Posterior cingulate gyrus (tissue), 11 donors: ENCODE measurements at places on chromosomes 13 and 19.

DNA sequence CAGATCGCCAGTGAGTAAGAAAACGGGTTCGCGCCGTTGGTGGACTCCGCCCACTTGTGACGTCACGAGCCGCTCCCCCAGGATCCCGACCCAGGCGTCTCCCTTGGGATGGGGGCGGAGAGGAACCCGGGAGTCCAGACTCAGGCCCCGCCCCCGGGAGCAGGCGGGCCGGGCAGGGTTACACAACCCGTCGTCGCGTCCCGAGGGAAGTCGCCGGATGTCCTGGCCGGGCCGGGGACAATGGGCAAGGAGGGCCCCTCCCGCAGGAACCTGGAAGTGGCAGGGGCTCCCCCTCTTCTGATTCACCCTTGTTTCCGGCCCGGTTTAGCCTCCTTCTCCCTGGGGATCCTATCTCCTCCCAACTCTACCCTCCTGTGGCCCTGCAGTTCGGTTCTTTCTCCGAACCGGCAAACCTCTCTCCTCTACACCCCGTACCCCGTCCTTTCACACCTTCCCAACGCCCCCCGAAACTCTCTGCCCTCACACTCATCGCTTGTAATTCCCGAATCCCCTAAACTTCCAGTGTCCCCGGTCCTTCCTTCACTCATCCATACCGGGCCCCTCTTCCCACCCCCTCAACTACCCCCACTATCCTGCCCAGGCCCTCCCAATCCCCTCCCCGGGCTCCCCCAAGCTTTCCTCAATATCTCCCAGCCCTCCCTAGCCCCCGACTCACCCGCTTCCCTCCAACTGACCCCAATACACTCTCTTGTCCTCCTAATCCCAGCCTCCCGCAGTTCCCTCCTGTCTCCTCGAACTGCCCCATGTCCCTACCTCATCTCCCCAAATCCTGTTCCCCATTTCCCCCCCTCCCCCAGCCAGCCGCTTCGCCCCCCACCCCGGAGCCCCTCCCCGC is 20.0 kb upstream of the ERCC1 start:
- peak; percentile 69 for DNase-seq

- no peak for DNase-seq
Measured at GRCh38 chr13:112445411-112446271, 69.5 kb downstream of the SPACA7 start.

DNA sequence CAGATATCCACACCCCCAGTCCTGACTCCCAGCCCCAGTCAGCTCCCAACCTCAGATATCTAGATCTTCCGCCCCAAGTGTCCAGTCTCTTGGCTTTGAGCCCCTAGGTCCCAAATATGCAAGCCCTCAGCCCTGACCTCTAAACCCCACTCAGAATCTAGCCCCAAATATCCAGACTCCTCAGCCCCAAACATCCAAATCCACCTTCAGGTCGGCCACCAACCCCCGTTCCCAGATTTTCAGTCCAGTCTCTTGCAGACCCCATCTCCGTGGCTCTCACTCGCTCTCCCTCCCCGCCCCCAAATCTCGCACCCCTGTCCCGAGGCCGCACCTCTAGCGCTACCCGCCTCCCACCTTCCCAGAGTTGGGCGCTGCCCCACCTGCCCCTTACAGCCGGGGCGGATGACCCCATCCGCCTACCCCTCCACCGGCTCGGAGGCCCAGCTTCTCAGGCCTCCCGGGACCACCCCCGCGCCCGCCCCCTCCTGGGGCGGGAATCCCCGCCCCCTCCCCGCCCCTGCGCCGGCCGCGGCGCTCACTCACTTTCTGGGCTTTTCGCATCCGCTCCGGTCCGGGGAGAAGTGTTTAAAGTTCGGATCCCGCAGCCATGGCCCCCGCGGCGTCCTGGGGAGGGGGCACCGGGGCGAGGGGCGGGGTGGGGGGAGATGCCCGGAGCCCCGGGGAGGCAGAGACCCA is 604 bp downstream of the ERFL start:
- no peak for DNase-seq

DNA sequence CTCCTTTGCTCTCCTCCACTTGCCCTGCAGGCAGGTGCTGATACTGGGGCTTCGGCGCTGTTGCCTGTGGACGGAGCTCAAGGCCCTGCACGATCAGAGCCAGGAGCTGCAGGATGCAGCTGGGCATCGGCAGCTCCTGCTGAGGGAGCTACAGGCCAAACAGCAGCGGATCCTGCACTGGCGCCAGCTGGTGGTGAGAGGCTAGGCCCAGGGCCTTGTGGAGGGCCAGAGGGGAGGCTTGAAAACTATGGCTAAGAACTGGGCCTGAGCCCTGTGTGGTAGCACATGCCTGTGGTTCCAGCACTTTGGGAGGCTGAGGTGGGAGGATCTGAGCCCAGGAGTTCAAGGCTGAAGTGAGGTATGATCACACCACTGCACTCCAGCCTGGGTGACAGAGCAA is 6.3 kb downstream of the HAUS5 start:
- no peak for DNase-seq

- no peak for DNase-seq
Measured at GRCh38 chr13:78636495-78636894, 22.5 kb downstream of the OBI1 start.

DNA sequence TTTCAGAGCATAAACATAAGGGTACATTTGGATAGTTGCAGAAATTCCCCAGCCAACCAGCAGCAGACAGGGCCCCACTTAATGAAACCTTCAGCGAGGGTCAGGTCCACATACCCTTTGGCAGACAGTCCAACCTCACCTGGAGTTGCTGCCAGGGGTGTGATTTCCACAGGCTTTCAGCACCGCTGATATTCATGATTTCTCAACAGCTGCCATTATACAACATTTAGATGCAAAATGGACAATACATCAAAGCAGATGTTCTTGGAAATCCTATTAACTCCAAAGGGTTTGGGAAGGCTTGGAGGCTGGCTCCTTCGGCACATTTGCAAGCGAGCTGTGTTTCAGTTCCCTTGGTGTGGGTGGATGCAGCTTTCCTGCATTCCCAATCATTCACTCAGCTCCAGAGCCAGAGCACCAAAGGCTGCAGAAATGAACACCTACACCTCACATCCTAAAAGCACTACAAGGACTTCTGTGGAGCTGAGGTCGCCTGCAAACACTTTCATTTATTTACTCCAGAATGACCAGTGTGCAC is 147.2 kb upstream of the VSTM2B start:
- DNase-seq: peak; percentile 83

- no peak for DNase-seq
Measured at GRCh38 chr13:41694545-41695301, 237.4 kb downstream of the RGCC start.

DNA sequence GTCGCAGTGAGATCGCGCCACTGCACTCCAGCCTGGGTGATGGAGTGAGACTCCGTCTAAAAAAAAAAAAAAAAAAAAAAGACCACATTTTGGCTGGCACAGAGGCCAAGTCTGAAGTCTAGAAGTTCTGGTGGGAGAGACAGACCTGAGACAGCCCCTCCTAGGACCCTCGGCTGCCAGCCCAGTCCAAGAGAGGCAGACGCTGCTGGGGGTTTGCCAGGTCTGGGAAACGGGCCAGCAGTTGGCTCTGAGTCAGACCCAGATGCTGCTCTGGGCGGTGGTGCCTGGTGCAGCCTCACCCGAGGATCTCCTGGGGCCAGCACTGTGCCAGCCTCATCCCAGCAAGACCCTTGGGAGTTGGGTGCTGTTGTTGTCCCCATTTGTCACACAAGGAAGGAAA is 5.8 kb downstream of the FCHO1 start:
- peak; percentile 91 for DNase-seq

DNA sequence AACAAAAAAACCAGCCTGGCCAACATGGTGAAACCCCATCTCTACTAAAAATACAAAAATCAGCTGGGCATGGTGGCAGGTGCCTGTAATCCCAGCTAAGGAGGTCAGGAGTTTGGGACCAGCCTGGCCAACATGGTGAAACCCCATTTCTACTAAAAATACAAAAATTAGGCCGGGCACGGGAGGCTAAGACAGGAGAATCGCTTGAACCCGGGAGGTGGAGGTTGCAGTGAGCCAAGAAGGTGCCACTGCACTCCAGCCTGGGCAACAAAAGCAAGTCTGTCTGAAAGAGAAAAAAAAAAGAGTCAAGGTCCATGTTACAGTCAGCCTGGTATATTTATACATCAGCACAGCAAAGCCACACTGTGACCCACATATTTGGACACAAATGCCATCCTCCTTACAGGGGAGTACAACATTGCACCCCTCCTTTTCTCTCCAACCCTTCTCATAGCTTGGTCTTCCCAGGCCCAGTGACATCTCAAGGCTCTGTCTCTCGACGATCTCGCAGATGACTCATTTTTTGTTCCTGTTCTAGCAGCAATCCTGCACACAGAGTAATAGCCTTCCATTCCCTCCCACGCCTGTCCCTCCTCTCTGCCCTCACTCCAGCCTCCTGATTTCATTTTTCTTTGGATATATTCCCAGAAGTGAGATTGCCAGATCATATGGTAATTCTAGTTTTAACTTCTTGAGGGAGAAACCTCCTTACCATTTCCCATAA is 21.0 kb upstream of the DPP9 start:
- DNase-seq: no peak

DNA sequence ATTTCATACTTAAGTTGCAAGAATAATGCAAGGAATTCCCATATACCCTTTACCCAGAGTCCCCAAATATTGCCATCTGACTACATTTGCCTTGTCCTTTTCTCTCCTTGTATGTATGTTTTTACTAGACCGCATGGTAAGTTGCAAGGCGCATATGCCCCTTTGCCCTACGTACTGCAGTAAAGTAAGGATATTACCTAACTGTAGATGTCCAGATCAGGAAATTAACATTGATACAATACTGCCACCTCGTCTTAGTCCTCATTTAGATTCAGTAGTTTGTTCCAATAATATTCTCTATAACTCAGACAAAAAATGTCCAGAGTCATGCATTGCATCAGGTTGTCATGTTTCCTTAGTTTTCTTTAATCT is 9.3 kb downstream of the SAFB start:
- DNase-seq: no peak

GRCh38 chr13:99974296-99974938 is 2.9 kb upstream of the ZIC5 start:
- no peak for DNase-seq

DNA sequence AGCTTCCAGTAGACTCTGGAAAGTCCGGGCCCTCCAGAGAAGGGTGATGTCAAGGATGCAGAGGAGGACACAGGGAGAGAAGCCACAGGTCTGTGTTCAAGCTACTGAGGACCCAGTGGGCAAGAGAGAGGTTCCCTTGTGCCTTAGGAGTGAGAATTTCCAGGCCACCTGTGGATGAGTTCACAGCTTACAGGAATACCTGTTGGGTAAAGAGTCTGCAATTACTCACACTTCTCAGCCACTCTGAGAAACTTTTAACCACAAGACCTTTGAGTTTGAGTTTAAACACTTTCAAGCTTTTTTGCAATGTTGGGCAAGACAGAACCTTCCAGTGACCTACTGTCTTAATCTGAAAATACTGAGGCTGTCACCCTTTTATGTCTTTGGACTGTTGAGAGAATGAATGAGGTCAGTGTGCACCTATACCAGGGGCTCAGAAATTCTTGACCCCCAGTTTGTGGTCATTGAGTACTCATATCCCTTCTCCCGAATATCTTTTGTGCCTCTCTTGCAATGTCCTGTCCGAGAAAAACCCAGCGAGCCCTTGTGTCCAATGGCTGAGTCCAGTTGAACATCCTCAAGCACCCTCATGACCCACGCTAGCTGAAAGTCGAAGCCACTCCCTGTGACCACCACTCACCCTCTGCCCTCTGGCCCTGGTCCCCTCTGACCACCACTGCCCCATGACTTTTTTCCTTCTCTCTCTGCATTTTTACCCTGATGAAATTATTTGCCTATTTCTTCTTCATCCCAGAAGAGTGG is 368.5 kb upstream of the ZNF507 start:
- no peak for DNase-seq

DNA sequence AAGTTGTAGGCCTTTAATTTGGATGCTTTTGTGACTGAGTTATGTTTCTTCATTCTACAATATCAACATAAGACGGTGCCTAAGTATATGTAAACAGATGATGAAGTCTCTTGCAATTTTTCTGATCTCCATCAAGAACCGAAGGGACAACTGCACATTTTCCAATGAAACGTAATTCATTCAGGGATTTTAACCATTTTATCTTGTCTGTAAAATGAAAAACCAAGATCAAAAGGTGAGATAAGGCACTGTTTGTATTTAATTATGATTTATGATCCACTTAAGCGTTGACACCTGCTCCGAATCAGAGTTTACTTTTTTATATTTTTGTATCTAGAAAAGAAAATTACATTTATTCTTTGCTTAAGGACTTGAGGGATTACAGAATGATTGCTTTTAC is 556.8 kb upstream of the ARGLU1 start:
- no peak for DNase-seq

GRCh38 chr13:94415500-94416237 is 63.8 kb downstream of the DCT start:
- DNase-seq: no peak

GRCh38 chr13:75764251-75764925 is 128.3 kb downstream of the LMO7 start:
- DNase-seq: no peak

DNA sequence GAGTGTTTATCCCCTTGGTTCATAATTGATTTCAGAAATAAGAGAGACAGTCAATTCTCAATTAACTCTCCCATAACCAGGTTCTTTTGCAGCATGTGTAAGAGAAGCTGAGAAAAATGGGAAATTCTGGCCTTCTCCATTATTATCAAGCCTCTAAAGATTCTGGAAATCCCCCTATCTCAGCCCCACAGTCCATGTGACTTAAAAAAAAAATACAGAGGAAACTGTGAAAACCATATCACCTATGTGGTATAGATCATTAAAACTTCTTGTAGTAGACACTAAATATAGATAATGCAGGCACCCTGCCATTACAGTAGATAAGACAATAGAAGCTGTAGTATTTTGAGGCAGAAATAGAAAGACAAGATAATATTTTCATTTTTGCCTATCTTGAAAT is 34.3 kb upstream of the SOHLH2 start:
- no peak for DNase-seq

GRCh38 chr13:20441056-20441455 is 84.6 kb downstream of the CRYL1 start:
- DNase-seq: no peak

DNA sequence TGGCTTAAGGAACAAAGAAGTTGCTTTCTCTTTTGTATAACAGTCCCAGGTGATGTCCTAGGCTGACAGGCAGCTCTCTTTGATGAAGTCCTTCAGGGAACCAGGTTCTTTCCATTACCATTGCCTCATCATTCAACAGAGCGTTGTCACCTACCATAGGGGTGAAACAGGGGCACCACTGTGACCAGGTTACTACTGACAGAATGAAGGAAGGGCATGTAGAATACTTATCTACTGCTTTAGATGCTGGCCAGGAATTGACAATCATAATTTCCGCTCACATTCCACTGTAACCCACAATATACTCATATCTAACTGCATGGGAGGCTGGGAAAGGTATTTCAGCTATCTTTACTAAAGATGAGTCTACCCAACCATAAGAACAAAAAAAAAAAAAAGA is 148.0 kb upstream of the FNDC3A start:
- no peak for DNase-seq

GRCh38 chr13:38429916-38430315 is 80.3 kb downstream of the UFM1 start:
- no peak for DNase-seq

- no peak for DNase-seq
Measured at GRCh38 chr19:5590151-5590864, 22.6 kb upstream of the TINCR start.

- DNase-seq: no peak
Measured at GRCh38 chr19:36059180-36059910, 4.6 kb downstream of the WDR62 start.
